ENCODE measurements at places on chromosomes 7 and 10. TPM values are rescaled to one million over a fixed set of nuclear protein-coding genes. Genes with fewer than 3 reads are reported as not detected.

The MYO1G gene
- total RNA-seq, result 0.11 TPM

The ZNF775 gene
- 6.5 TPM for total RNA-seq

The NKX6-2 gene
- not detected for total RNA-seq

- no peaks in the 10 kb centered on the region for H3K4me1 ChIP-seq
- no peak for DNase-seq
- no peak overlapping the region for H3K4me3 ChIP-seq
- H3K27me3 ChIP-seq, result no peaks in the 10 kb centered on the region
- no peak overlapping the region for H3K27ac ChIP-seq
- H3K36me3 ChIP-seq, result no peaks in the 10 kb centered on the region
Observed at GRCh38 chr10:84551437-84552120, 223.2 kb downstream of the CCSER2 start.

- H3K27me3 ChIP-seq, result no peaks in the 10 kb centered on the region
- no peak for DNase-seq
- H3K36me3 ChIP-seq, result no peaks in the 10 kb centered on the region
Observed at GRCh38 chr10:133133471-133134231, 26.4 kb upstream of the KNDC1 start.
